Breast epithelium (tissue), 4 donors: ENCODE measurements at places on chromosomes 1 and 21. TPM values are rescaled to one million over a fixed set of nuclear protein-coding genes. Genes with fewer than 3 reads are reported as not detected.
A peak's percentile ranks its signal among the peaks of the same experiment; 100 is the strongest.

The PRELP gene
- total RNA-seq: 27.4 TPM

The DNAI4 gene
- 24.3 TPM for total RNA-seq

The CHI3L2 gene
- 22.0 TPM for total RNA-seq

The ALDH4A1 gene
- total RNA-seq: 15.7 TPM

The CD53 gene
- 36.1 TPM for total RNA-seq

The S100A6 gene
- total RNA-seq: 861 TPM

The RAD54L gene
- total RNA-seq: 4.9 TPM

The RGS13 gene
- 0.29 TPM for total RNA-seq

The SEMA4A gene
- total RNA-seq: 1.4 TPM

DNA sequence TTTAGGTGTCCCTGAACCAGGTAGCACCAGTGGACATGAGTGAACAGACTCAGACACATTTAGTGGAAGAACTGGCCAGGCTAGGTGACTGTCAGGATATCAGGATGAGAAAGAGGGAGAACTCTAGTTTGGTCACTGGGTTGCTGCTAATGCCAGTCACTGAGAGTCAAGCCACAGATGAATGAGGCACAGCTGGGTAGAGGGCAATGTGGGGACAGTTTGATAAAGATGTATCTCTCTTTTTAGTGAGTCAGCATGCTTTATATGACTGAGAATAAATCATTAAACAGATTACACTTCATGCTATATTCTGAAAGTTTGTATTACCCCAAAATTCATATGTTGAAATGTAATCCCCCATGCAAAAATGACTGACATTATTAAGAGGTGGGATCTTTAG is 87.1 kb downstream of the SELENOF start:
- no peak for DNase-seq

DNA sequence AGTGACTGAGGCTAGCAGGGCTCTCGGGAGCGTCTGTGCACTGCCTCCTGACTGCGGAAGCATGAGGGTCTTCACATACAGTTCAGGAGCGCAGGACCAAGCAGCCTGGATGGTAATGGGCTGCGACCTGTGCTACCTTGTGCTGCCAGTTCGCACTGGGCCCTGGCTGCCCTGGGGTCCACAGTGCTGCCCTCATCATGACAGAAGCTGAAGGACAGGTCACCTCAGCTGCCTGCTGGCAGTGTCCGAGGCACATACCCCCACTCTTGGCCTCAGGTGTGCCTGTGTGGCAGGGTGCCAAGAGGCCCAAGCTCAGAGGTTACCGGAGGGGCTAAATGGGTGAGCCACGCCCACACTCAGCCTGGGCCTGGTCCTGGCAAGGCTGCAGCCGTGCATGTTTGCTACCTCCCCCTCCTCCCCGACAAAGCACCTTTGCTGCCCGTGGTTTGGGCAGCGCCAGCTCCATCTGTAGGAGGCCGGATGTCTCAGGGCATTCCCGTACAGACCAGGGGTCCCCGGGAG is 4.4 kb downstream of the JMJD4 start:
- DNase-seq: no peak

- no peak for DNase-seq
Observed at GRCh38 chr1:48196237-48196636, 26.3 kb upstream of the SLC5A9 start.

DNA sequence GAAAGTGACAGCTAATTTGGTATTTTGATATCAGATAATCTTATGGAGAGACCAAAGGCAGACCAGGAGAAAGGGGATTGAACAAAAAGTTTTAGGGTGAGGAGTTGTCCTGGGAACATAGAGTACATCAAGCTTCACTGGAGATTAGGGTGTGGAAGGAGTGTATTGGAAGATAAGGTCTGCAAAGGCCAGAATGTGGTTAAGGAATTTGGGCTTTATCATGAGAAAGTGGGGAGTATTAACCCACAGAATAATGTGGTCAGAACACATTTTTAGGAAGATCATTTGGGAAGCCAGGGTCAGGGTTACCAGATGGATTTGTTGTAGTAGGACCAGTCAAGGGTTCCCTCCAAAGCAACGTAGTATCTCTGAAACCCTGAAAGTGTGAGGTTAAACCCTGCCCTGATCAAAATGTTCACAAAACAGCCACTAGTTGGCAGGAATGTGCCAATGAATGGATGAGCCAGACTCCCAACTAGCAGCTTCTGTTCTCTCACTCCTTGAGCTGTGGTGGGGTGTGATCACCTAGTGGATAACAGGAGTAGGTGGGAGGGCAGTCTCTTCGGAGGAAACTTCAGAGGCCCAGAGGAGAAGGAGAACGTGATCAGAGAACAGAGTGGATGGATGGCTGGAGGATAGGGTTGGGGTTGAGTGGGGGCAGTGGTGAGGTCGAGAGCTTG is 35.8 kb downstream of the SLC2A1 start:
- DNase-seq: no peak

DNA sequence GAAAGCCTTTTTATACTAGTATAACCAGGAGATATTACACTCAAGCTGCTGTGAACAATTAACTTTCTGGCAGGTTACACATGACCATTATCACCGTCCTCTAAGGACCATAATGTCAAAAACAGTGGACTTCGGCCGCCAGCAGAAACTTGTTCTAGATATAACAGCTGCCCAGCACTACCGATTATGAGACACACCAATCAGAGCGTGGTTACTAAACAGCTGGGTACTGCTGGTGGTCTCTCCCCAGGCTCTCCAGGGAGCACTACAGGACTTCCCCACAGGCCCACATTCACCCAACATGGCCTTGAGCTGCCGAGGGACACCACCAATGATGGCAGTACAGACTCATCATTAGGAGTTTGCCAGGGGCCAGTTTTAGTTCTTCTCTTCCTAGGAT is 57.9 kb upstream of the CTBS start:
- DNase-seq: no peak

DNA sequence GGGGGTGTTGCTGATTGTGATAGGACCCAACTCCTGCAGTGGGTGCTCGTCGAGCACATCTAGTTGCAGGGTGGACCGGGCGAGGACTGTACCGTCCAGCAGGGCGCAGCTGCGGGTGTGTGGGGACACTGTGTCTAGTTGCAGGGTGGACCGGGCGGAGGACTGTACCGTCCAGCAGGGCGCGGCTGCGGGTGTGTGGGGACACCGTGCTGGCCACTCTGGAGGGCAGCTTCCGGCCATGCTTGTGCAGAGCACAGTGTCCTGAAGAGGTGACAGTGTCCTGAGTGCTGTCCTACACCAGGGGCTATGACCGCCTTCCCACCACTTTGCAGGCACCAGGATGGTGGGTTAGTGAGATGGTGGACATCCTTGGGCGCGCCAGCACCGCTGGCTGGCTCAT is 4.6 kb upstream of the TRPM2 start:
- no peak for DNase-seq

DNA sequence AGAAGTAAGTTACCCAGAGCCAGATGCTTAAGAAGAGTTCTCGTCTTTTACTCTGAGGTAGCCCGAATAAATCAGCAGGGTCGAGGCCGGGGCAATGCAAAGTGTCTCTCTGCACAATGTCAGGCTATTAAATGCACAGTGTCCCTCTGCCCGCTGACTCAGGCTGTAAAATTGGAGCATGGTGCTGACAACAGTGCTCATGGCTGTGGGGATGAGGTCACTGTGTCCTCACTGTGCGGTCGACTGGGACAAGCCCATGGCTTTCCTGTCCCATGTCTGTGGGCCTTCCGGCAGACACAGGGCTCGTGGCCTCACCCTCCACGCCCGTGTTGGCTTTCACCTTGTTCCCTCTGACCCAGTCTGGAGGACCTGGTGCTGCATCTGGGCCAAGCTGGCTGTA is 14.6 kb upstream of the SLC2A1 start:
- no peak for DNase-seq

- DNase-seq: no peak
Observed at GRCh38 chr1:21816602-21817302, 4.7 kb downstream of the LDLRAD2 start.

- DNase-seq: no peak
Observed at GRCh38 chr1:43358121-43358745, 548 bp upstream of the CDC20 start.

- DNase-seq: no peak
Observed at GRCh38 chr21:41431788-41432548, 5.9 kb downstream of the MX1 start.

- DNase-seq: no peak
Observed at GRCh38 chr1:3785045-3785444, 11.3 kb downstream of the LRRC47 start.

DNA sequence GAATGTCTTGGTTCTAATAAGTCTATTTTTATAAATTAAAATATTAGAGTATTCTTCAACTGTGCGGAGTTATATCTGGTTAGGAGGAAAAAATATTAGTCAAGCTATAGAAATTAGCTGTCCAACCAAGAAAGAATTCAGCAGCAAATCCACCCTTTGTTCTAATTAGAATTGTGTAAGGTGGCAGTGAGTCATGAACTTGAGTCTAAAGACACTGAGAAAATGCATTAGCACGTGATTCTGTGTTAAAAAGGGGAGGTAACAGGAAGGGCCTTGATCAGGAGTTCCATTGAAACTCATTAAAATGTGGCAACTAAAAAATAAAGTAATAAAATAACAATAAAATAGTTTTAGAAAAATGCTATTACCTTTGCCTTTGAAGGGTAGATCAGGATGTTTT is 398.2 kb upstream of the RGS18 start:
- DNase-seq: no peak

GRCh38 chr1:174469052-174469451 is 21.3 kb downstream of the GPR52 start:
- no peak for DNase-seq

- no peak for DNase-seq
Observed at GRCh38 chr1:228095161-228095560, 8.0 kb downstream of the C1orf35 start.

DNA sequence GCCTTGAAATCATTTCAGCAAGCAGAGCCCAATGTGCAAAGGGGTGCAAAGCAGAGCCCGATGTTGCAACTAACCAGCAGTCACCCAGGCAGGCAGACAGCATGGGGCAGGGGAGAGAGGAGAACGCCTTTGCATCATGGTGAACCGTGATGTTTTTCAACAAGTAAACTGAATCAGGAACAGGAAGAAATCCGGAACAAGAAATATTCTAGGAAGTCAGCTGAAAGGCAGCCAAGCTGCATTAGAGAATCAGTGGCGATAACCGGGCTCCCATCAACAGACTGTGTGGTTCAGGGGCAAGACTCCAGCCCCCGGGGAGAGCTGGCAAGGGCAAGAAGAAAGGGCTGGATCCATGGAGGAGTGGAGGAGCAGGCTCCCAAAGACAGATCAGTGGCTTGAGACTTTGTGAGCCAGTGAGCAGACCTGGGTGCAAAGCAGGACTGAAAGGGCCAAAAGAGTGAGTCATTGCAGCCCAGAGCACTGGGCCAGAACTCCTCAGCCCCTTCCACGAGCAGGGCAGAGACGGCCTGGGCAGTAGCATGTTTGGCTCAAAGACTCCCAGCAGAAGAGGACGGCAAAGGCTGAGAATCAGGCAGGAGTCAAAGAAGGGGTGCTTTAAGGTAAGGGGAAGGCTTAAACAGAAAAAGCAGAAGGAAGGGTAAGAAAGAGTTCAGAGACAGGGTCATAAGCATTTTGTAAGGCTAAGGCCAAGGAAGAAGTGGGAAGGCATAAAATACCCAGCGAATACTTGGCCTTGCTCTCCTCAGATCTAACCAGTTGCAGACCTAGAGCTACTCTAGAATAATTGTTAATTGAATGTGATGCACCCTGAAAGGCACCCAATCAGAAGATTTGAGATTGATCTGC is 155.0 kb downstream of the SETD4 start:
- DNase-seq: no peak

GRCh38 chr21:39863111-39863510 is 4.1 kb upstream of the PCP4 start:
- DNase-seq: no peak

GRCh38 chr1:154992721-154993571 is 440 bp upstream of the LENEP start:
- no peak for DNase-seq

- DNase-seq: no peak
Observed at GRCh38 chr21:28731700-28732321, 260.9 kb downstream of the LTN1 start.

GRCh38 chr1:7562729-7563605 is 208.1 kb upstream of the VAMP3 start:
- no peak for DNase-seq

DNA sequence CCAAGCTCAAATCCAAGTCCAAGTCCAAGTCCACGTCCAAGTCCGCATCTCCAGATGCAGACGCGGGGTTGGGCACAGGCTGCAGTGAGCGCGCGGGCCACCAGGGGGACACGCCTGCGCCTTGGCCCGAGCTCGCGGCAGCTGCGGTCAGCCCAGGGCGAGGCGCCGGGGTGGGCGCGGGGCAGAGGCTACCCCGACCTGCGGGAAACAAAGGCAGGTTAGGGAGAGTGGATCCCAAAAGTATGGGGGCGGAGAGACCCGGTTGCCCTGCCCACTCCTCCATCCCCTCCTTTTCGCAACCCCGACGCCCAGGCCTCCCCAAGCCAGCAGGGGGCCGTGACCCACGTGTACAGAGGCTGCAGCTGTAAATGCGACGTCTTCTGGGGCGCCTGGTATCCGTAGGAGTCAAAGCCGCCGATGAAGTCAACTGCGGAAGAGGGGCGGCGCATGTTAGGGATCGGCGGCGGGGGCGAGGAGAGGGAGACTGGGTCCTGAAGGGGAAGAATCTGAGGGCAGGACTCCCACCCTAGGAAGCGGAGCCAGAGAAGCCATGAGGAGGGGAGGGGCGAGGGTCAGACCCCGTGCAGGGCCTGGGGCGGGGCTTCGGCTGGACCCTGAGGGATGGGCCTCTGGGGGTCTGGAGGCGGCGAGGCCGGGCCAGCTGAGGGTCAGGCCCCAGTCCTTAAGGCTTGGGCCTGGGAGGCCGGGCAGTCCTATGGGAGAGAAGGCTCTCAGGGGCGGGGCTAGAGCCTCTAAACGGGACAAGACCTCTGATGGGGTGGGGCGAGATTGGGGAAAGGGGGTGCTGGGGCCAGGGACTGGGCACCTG is 58.0 kb downstream of the NKAIN1 start:
- DNase-seq: peak; percentile 64

GRCh38 chr1:7098641-7099040 is 313.4 kb downstream of the CAMTA1 start:
- no peak for DNase-seq

GRCh38 chr1:205535096-205535495 is 30.6 kb downstream of the CDK18 start:
- DNase-seq: no peak
